Placental epithelial cell (primary cell): ENCODE measurements at places on chromosomes 7 and 10. TPM values are rescaled to one million over a fixed set of nuclear protein-coding genes. Genes with fewer than 3 reads are reported as not detected.

CALHM2 gene
- total RNA-seq: 23.7 and 25.1 TPM in 2 replicates

NAT16 gene
- not detected in 2 replicates for total RNA-seq

GIMAP2 gene
- not detected in 2 replicates for total RNA-seq

SLC29A3 gene
- 50.4 and 54.2 TPM in 2 replicates for total RNA-seq

TRAPPC14 gene
- total RNA-seq: 11.0 and 14.0 TPM in 2 replicates

TMEM229A gene
- not detected in 2 replicates for total RNA-seq

OR9A2 gene
- 1.2 TPM in 1 of 2 replicates, not detected in the other for total RNA-seq

BRAF gene
- total RNA-seq: 19.4 and 25.9 TPM in 2 replicates

FLNC gene
- total RNA-seq: 77.7 and 271 TPM in 2 replicates

SPDYE8 gene
- total RNA-seq: 0.43 TPM in 1 of 2 replicates, not detected in the other

OGDHL gene
- total RNA-seq: 0.39 and 0.98 TPM in 2 replicates

JAZF1 gene
- total RNA-seq: 1.2 and 1.5 TPM in 2 replicates

PPIA gene
- total RNA-seq: 1,348 and 2,909 TPM in 2 replicates

ZYX gene
- total RNA-seq: 42.8 and 75.5 TPM in 2 replicates

DYNC1I1 gene
- 1.6 and 2.7 TPM in 2 replicates for total RNA-seq

ACTL6B gene
- total RNA-seq: not detected in 2 replicates

ASIC3 gene
- total RNA-seq: 0.22 and 1.2 TPM in 2 replicates

RNLS gene
- 5.5 and 10.2 TPM in 2 replicates for total RNA-seq
